ENCODE measurements at places on chromosomes 1 and 21. TPM values are rescaled to one million over a fixed set of nuclear protein-coding genes. Genes with fewer than 3 reads are reported as not detected.

KLF17 gene
- total RNA-seq = not detected

KMO gene
- 3.2 TPM for total RNA-seq

CSF1 gene
- total RNA-seq = 228 TPM

FAM177B gene
- total RNA-seq = not detected

REN gene
- 1.3 TPM for total RNA-seq

SLC27A3 gene
- total RNA-seq = 87.4 TPM

PRAMEF12 gene
- total RNA-seq = not detected

SRGAP2B gene
- 46.1 TPM for total RNA-seq

LENEP gene
- not detected for total RNA-seq

ACP6 gene
- 8.0 TPM for total RNA-seq

ADIPOR1 gene
- 76.2 TPM for total RNA-seq

DMBX1 gene
- total RNA-seq = 0.45 TPM

BNIPL gene
- total RNA-seq = not detected

DNAJC28 gene
- 1.6 TPM for total RNA-seq

S100A7 gene
- not detected for total RNA-seq

EDEM3 gene
- 39.7 TPM for total RNA-seq

LYST gene
- total RNA-seq = 38.5 TPM

PROK1 gene
- total RNA-seq = 1.3 TPM

EBNA1BP2 gene
- total RNA-seq = 55.8 TPM

ARHGEF10L gene
- 37.0 TPM for total RNA-seq

FAM43B gene
- total RNA-seq = 0.87 TPM

NENF gene
- total RNA-seq = 55.7 TPM

ASTN1 gene
- total RNA-seq = 0.32 TPM

DCDC2B gene
- total RNA-seq = not detected

CYP4B1 gene
- total RNA-seq = 106 TPM

F5 gene
- 3.8 TPM for total RNA-seq

S100A6 gene
- 1,184 TPM for total RNA-seq

CRYZ gene
- total RNA-seq = 14.8 TPM

SZT2 gene
- total RNA-seq = 65.3 TPM

VCAM1 gene
- 27.3 TPM for total RNA-seq

ACBD6 gene
- total RNA-seq = 33.2 TPM

TNFRSF1B gene
- 95.6 TPM for total RNA-seq

TMEM52 gene
- total RNA-seq = 1.5 TPM

FCRL6 gene
- total RNA-seq = not detected

LIN28A gene
- total RNA-seq = not detected

GALNT2 gene
- 144 TPM for total RNA-seq

CYP4A22 gene
- total RNA-seq = 0.42 TPM

KCNC4 gene
- 12.8 TPM for total RNA-seq

CELA2B gene
- not detected for total RNA-seq

PTPN22 gene
- 3.7 TPM for total RNA-seq

ITLN2 gene
- not detected for total RNA-seq

PM20D1 gene
- total RNA-seq = 0.29 TPM

NBPF10 gene
- total RNA-seq = 3.4 TPM

PIK3R3 gene
- 72.6 TPM for total RNA-seq

ZBTB8A gene
- total RNA-seq = 6.8 TPM

PALMD gene
- 212 TPM for total RNA-seq

KIAA0040 gene
- total RNA-seq = 69.7 TPM

EIF2D gene
- total RNA-seq = 37.8 TPM

LCE1B gene
- not detected for total RNA-seq

SLC44A5 gene
- 0.10 TPM for total RNA-seq

ZNF683 gene
- total RNA-seq = not detected

IRF6 gene
- total RNA-seq = 0.74 TPM

COL16A1 gene
- 38.9 TPM for total RNA-seq

SELP gene
- total RNA-seq = 13.4 TPM

TMEM269 gene
- not detected for total RNA-seq

ILDR2 gene
- 0.29 TPM for total RNA-seq

TYW3 gene
- total RNA-seq = 17.9 TPM

HHIPL2 gene
- total RNA-seq = not detected

KRTAP13-2 gene
- not detected for total RNA-seq
